ENCODE measurements at places on chromosomes 3 and 15.

- no peak for DNase-seq
Measured at GRCh38 chr15:34933432-34933975, 36.0 kb downstream of the AQR start.

GRCh38 chr15:84721371-84721770 lies 5.4 kb upstream of the SEC11A start:
- no peak for DNase-seq

DNA sequence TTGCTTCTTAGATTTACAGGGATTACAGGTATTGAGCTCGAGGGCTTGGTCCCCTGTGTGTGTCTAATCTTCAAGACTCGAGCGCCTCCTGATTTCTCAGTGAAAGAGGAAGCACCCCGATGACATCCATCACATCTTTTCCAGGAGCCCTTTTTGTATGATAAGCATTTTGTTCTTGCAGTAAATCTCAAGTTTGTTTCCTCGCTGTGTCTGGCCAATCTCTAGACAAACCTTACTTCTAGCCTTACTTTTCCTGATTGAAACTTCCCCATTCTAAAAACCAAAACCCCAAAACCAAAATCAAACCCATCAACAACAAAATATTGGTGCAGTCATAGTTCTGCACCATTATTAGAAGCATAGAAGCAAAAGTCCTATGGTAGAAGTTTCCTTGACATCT lies 286.0 kb downstream of the NFKBIZ start:
- no peak for DNase-seq

DNA sequence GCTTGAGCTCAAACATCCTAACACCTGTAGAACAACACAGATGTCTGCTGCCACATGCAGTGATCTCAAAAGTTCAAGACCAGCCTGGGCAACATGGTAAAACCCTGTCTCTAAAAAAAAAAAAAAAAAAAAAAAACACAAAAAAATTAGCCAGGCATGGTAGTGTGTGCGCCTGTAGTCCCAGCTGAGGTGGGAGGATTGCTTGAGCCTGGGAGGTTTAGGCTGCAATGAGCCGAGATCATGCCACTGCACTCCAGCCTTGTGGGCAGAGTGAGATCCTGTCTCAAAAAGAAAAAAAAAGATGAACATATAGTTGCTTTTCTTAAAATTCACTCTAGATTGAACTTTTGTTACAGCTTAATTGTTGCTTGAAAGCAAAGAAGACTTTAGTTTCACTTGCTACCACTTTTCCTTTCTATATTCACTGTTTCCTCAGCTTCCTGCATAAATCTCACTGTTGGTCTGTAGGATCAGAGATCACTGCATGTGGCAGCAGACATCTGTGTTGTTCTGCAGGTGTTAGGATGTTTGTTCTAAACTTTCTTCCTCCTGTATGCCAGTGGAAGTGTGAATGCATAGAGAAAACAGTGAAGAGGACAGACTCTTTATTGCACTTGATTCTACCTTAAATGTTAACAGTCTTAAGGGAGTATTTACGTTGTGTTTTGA lies 12.6 kb downstream of the RAB11A start:
- DNase-seq = no peak

GRCh38 chr3:169659820-169660674 lies 3.5 kb downstream of the MECOM start:
- no peak for DNase-seq

GRCh38 chr3:194007592-194008337 lies 128.2 kb upstream of the HES1 start:
- DNase-seq = no peak

GRCh38 chr15:51842852-51843737 lies 13.6 kb downstream of the TMOD3 start:
- peak; percentile 15 for DNase-seq

DNA sequence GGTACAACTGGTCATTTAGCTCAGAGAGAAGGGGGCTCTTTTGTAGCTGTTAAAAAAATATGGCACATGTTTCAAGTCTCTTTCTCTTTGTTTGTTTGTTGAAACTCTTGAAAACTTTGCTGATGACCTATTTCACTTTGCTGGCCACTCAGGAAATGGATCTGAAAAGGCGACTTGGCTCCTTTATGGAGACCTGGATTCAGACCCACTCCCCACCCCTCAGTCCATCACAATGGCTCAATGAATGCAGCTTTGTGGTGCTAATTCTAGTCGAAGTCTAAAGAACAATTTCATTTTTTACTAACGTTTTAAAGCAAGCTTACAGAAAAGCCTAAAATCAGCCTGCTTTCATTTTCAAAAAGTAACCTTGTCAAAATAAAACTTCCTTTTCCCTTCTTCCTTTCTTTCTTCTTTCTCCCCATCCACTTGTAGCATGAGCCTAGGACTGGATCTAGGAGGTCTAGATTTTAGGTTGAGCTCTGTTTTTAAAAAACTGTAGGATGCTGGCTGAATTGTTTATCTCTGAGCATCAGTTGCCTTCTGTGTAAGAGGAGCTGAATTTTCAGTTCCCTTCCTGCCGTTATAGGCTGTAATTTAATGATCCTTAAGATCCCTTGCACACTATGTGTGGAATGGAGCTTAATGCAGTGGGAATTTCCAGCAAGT lies 165.5 kb upstream of the FEZF2 start:
- no peak for DNase-seq

- DNase-seq = no peak
Measured at GRCh38 chr3:80663426-80663825, 895.6 kb upstream of the ROBO1 start.

DNA sequence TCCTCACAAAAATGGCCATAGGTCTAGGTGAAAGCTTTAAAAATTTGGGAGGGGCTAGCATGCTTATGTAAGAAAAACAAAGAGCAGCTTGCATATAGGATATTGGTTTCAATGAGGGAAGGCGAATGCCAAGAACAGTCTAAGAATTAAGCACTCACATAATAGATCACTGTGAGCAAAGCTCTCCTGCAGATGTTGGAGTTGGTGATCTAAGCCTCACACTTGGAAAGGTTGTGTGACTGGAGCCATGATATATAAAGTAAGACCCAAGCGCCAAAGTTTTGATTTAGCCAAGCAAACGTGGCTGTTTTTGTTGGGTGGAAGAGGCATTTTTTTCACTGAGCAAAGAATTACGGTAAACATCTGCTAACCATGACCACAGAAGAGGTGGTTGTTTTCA lies 237.5 kb downstream of the FOXP1 start:
- DNase-seq = no peak

- DNase-seq = no peak
Measured at GRCh38 chr3:116442331-116443021, 2.8 kb downstream of the LSAMP start.

DNA sequence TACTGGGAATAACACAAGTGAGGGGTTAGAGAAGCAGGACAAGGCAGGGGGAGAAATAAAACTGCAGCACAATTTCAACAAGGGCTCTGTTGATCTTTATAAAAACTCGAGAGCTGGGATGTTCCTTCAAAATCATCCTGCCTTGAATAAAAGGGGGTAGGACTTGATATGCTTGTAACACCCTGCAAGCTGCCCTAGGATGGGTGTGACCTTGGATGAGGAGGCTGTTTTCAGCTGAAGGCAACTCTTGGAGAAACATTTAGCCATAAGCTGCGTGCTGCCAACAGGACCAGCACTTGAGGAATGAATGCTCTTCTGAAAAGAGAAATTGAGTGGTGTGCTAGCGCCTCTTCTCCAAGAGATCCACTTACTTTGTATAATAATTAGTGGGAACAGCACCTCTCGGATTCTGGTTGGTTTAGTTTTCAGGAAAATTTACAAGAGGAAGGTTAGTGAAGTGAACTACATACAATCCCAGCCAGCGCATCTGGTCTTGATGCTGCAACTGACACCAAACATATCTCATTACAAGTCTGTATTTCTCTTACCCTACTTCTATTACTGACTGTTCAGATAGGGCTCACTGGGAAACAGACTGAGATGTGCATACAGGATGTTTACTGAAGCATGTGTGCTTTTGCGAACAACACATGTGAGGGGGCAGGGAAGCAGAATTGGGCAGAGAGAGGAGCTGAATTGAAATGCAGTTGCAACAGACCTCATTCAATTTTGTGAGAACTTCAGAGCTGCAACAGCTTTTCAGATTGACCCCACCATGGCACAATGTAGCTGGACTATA lies 643.0 kb upstream of the GOLIM4 start:
- DNase-seq = no peak

GRCh38 chr3:189099031-189099471 lies 72.7 kb upstream of the TPRG1 start:
- DNase-seq = no peak

DNA sequence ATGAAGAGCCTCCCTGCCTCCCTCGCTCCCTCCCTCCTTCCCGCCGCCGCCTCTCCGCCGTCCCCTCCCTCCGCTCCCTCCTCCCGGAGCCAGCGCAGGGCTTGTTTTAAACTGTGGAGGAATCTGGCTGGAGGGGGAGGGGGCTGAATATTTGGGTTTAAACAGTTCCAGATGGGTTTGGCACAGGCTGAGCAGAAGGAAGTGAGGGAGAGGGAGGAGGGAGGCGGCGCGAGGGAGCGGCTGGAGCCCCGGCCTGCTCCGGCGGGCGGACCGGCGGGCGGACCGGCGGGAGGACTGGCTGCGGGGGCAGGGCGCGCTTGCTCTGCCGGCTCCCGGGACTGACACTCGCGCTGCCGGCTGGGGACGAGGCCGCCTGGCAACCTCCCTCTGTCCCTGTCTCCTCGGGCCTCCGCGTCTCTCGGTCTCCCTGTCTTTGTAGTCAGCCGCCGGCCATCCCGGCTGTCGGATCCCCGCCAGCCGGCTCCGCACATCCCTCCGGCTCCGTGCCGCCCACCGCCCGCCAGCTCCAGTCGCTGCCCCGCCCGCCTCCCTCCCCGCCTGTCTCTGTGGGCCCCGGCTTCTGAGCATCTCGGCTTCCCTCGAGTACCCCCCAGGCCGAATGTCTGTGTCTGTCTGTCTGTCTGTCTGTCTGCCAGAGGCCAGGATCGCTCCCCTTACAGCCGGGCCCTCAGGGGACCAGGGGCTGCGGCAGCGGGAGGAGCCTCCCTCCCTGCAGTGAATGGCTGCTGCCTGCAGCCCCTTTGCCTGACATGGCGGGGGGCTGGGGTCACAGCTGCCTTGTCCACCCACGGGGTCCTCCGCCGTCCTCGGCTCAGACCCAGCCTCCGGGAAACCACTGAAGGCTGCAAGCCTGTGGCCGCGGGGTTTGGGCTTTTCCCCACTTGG lies 7.6 kb downstream of the EPHB3 start:
- no peak for DNase-seq

DNA sequence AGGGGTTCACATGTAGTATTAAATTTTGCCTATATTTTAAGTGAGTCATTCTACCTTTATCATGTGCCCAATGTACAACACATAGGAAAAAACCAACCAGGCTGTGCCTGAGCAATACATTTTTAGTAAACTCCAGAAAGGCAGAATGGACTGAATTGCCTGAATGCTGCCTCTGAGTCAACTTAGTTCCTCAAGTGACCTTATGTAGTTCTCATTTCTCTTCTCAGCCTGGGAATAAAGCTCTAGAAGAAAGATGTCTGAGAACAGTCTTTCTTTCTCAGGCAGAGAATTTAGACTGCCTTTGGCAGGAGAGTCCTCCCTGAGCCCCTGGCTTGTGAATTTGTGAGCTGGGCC lies 13.0 kb downstream of the ST3GAL6 start:
- no peak for DNase-seq

- DNase-seq = no peak
Measured at GRCh38 chr3:171088496-171088895, 62.0 kb upstream of the SLC2A2 start.

- no peak for DNase-seq
Measured at GRCh38 chr15:68343579-68344225, 66.2 kb downstream of the FEM1B start.

DNA sequence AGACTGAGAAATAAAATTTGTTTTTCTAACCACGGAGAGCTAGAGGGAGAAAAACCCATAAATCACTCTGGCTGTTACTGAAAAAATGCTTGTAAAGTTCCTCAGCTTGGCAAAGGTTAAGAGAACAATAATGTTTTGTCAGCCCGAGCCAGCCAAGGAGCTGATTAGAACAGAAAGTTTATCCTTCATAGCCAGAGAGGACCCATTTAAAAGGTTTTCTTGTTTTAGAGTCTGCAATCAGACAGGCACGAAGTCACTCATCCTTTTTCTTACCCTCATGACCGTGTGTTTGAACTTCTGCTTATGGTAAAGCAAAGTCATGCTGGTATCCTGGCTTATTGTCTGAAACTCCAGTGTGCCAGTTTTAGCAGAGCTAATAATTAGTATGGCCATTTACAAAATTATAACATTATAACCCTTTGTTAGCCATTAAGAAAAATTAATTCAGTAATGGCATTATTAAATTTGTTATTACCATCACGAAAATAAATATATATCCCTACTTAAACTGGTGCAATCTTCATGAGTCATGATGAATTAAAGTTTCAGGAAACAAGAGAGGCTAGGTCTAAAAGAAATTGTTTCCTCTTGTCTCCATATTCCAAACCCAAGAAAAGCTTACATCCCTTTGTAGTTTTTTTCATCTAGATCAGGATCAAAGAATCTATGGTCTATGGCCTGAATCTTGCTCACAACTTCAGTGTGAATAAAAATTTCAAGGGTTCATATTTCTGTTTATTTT lies 13.5 kb upstream of the STXBP5L start:
- DNase-seq = no peak

GRCh38 chr3:62462104-62462762 lies 88.9 kb upstream of the FEZF2 start:
- DNase-seq = no peak

- peak; percentile 70 for DNase-seq
Measured at GRCh38 chr3:42067326-42067725, 23.8 kb upstream of the TRAK1 start.

DNA sequence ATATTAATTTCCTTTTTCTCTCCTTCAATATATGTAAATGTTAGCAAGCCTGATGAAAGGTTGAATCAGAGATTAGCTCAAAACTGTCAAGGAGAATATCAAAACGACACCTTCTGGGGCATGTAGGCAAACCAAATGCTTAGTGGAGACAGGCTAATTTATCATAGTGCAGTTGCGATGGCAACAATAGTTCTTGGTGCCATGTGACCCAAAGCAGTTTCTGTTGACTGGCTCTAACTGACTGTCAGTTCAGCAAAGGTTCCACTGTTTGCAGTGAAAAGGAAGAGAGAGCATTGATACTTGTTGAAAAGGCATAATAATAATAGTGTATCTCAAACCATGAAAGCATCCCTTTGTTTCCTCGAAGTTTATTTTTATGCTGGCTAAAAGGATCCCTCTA lies 513.9 kb downstream of the NLGN1 start:
- no peak for DNase-seq

DNA sequence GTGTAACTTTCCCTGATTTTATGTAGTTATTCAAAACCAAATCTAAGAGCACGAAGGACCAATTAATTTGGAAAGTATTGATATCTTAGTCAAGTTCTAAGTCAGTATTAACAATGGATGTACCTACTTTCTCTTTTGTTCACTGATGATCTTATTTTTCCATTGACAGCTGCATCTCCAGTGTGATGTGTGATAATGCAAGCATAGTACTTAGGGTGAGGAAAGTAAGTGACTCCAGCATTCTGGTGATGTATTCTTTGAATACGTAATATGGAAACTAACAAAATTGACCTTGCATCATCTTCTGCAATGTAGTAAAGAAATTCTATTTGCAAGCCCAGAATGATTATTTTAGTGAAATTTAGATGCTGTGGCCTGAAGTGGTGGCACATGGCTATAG lies 22.4 kb downstream of the FBXW12 start:
- DNase-seq = no peak

Measured in germinal center (tissue), 1 donor.